Prostate gland (tissue), 2 donors: ENCODE measurements at places on chromosomes 3 and 15. TPM values are rescaled to one million over a fixed set of nuclear protein-coding genes. Genes with fewer than 3 reads are reported as not detected.

The PRR23A gene
- total RNA-seq: not detected

The EIF3J gene
- total RNA-seq: 51.7 TPM

The PIF1 gene
- total RNA-seq: 0.82 TPM

The NMNAT3 gene
- 15.6 TPM for total RNA-seq

The TBC1D2B gene
- total RNA-seq: 21.5 TPM

The RAD54L2 gene
- 12.9 TPM for total RNA-seq

The SV2B gene
- total RNA-seq: 2.3 TPM

The EPHB1 gene
- 21.2 TPM for total RNA-seq

- H3K36me3 ChIP-seq: no peaks in the 10 kb centered on the region
- no peak for DNase-seq
- no peaks in the 10 kb centered on the region for H3K27me3 ChIP-seq
- peaks cover 11% of the 10 kb centered on the region for H3K4me1 ChIP-seq
These were observed 858 bp upstream of the SACM1L start for GRCh38 chr3:45688194-45688881.

GRCh38 chr3:61223451-61223850 lies 27.8 kb downstream of the FHIT start:
- no peak overlapping the region for H3K27ac ChIP-seq
- H3K36me3 ChIP-seq: no peaks in the 10 kb centered on the region
- H3K4me1 ChIP-seq: no peaks in the 10 kb centered on the region
- H3K4me3 ChIP-seq: no peak overlapping the region
- no peaks in the 10 kb centered on the region for H3K27me3 ChIP-seq
- no peak for DNase-seq

DNA sequence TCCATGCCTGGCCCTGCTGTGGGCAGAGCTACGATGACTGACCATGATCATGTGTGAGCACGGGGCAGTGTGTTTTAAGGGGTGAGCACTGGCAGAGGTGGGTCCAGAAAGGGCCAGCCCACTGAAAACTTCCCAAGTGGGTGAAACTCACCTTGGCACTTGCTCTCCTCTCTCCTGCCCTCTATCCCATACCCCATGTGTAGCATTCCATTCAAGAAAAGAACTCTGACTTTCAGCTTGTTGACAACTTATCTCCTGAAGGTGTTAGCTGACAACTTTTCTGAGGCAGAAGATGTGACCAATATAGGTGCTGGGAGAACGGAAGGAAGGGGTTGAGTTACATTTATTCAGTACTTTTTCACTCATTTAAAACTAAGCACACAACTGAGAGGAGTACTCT lies 305.2 kb downstream of the RORA start:
- no peaks in the 10 kb centered on the region for H3K4me1 ChIP-seq
- no peak overlapping the region for H3K27ac ChIP-seq
- no peak overlapping the region for H3K4me3 ChIP-seq
- DNase-seq: no peak

GRCh38 chr15:63436872-63437375 lies 55.3 kb upstream of the CA12 start:
- H3K4me1 ChIP-seq: no peaks in the 10 kb centered on the region
- no peaks in the 10 kb centered on the region for H3K27me3 ChIP-seq

GRCh38 chr3:71680603-71681002 lies 44.6 kb downstream of the EIF4E3 start:
- no peaks in the 10 kb centered on the region for H3K36me3 ChIP-seq
- no peaks in the 10 kb centered on the region for H3K4me1 ChIP-seq
- DNase-seq: no peak
- H3K27ac ChIP-seq: no peak overlapping the region
- H3K4me3 ChIP-seq: no peak overlapping the region

DNA sequence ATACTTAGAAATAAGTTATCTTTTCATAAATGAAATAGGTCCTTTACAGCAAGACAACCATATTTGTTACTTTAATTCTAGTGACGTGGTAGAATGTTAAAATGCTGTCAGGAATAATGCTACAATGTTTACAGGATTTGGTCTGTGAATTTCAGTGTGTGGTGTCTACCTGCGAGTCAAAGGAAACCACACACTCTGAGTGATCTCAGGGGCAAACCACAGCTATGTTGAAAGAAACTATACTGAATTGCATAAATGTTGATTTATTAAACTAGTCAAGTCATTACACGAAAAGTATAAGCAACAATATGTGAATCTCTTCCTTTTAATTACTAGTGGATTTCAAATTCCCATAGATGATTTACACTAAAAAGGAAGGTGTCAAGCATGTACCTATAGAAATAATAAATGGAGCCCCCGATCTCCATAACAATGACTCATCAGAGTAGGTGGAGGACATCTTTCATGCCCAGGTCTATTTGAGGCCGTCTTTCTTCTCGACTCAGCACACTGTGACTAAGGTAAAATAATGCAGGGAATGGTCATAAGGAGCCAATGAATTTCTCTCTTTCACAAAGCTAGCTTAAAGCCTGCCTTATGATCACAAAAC lies 463.0 kb downstream of the ERC2 start:
- no peak overlapping the region for H3K4me3 ChIP-seq
- H3K36me3 ChIP-seq: no peaks in the 10 kb centered on the region

GRCh38 chr15:65286069-65286703 lies 497 bp downstream of the PARP16 start:
- peak; percentile 24 for DNase-seq
- peak overlapping the region; percentile 65 for H3K4me3 ChIP-seq
- H3K4me1 ChIP-seq: no peaks in the 10 kb centered on the region

DNA sequence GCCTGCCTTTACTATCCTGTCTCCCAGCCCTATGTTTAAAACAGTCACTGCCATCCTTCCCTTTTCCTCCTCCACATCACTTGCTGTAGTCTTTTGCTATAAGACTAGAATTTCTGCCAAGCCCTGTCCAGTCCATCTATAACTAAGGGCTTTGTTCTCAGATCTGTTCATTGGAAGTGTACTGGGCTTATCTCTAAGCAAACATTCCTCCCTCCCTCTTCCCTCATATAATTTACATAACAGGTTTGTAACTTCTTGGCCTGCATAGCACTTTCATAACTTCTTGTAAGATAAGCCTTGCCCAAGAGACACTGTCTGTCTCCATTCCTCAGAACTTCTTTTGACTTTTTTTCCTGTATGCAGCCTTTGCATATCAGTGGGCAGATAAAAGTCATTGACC lies 16.7 kb downstream of the TPRG1 start:
- no peak overlapping the region for H3K4me3 ChIP-seq
- H3K36me3 ChIP-seq: no peaks in the 10 kb centered on the region
- H3K27me3 ChIP-seq: no peaks in the 10 kb centered on the region

DNA sequence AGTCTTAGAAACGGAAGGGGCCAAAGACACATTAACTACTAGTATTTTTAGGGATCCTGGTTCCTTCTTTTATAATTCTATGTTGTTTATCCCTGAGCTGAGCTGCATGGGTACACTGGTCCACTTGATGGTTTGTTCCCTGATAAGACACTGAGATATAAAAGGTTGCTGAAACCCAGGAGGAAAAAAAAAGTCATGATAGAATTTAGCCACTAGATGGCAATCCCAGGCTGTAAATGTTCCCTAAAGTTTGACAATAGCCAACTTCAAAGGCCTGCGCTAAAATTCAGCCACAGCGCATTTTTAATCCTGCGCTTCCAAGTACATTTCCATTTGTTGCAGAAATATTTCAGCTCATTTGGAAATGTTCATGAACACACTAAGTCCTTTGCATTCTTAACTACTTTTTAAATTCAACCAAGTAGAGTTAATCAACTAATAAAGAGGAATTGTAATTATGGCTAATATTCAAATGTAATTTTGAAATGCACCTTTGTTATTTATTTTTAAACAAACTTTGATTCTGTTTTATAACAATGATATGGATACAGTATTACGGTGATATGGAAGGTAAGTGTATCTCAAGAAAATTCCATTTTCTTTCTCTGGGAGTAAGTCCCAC lies 249.3 kb upstream of the FEZF2 start:
- H3K4me3 ChIP-seq: no peak overlapping the region
- no peaks in the 10 kb centered on the region for H3K27me3 ChIP-seq
- H3K36me3 ChIP-seq: no peaks in the 10 kb centered on the region
- DNase-seq: peak; percentile 10
- no peak overlapping the region for H3K27ac ChIP-seq

DNA sequence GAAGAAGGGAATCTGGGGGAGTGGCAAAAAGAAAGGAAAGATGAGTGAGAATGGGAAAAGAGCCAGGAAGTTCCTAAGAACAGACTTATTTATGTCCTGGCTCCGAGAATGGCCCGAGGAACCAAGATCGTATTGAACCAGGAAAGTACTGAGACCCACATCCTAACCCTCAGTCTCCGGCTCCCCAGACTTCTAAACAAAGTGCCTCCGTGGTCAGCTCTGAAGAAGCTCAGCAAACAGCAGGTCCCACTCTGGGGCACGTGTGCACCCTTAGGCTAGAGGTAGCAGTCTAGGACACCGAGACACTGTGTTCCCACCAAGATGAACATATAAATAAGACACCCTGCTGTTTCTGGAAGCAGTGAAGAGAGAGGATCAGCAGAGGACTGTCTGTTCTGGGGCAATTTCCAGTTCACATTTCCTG lies 307.4 kb downstream of the NTRK3 start:
- H3K4me1 ChIP-seq: no peaks in the 10 kb centered on the region
- no peak for DNase-seq
- H3K27ac ChIP-seq: peak overlapping the region; percentile 57
- H3K4me3 ChIP-seq: no peak overlapping the region
- no peaks in the 10 kb centered on the region for H3K36me3 ChIP-seq

DNA sequence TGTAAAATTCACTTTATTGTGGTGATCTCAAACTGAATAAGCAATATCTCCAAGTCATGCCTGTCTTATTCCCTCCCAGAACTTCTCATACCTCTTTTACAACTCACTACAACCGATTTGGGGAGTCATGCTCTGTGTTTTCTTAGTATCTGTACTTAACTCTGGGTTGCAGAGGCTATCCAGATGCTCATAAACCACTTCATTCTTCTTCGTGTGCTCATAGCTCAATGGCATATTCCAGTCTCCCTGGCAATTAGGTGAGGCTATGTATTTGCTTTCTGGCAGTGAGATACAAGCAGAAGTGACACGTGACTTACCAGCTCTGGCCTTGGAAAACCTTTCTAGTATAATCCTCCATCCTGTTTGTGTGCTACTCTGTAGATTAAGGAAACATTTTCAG lies 360.9 kb downstream of the ZNF385D start:
- no peaks in the 10 kb centered on the region for H3K36me3 ChIP-seq
- no peak overlapping the region for H3K27ac ChIP-seq
- H3K4me3 ChIP-seq: no peak overlapping the region
- H3K4me1 ChIP-seq: no peaks in the 10 kb centered on the region

DNA sequence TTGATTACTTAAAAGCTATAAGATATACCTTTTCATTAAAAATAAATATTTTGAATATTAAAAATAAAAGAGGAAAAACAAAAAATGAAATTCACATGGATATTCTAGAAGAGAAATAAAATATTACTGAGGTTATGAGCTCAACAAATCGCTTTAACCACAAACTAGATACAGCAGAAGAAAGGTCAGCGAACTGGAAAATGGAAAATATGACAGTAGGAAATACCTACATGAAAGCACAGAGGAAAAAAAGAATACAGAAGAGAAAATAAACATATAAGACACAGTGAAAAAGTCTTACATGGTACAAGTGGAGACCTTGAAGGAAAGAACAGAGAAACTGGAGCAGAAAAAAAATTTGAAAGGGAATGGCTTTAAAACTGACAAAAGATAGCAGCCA lies 33.2 kb downstream of the SCAPER start:
- DNase-seq: no peak
- H3K36me3 ChIP-seq: no peaks in the 10 kb centered on the region
- no peak overlapping the region for H3K4me3 ChIP-seq
- H3K27ac ChIP-seq: no peak overlapping the region

DNA sequence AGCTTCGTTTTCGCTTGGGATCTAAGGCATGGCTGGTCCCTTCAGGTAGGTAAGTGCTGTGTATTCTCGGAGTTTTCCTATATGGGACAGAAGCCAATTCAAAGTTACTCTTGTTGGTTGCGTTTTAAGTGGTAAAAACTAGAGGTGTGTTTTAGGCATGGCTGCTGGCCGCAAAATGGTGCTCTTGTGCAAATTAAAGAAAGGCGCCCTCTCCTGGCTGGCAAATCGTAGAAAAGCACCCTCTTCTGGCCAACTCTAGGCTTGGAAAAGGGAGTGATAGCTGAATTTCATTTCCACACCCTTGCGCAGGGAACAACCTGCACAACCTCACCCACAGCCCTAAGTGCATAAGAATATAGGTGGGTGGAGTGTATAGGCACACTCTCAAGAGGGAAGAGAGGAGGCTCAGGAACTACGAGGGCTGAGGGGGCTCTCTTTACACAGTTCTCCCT lies 23.5 kb downstream of the DRD3 start:
- no peaks in the 10 kb centered on the region for H3K27me3 ChIP-seq
- H3K27ac ChIP-seq: no peak overlapping the region
- no peaks in the 10 kb centered on the region for H3K36me3 ChIP-seq
- H3K4me3 ChIP-seq: no peak overlapping the region

DNA sequence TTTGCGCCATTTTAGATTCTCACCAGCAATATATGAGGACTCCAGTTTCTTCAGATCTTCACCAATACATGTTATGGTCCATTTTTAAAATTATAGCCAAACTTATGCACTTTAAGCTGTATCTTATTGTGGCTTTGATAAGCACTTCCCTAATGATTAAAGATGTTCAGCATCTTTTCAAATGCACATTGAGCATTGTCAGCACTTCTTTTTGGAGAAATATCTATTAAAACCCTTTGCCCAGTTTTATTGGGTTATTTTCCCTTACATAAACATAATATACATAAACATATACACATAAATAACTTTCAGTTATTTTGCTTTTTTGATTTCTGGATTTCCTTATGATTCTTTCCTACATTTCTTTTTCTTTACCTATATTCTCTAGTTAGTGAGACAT lies 83.8 kb downstream of the ROBO1 start:
- no peaks in the 10 kb centered on the region for H3K36me3 ChIP-seq
- H3K27me3 ChIP-seq: no peaks in the 10 kb centered on the region
- H3K4me3 ChIP-seq: no peak overlapping the region
- no peaks in the 10 kb centered on the region for H3K4me1 ChIP-seq
- H3K27ac ChIP-seq: no peak overlapping the region
- no peak for DNase-seq

DNA sequence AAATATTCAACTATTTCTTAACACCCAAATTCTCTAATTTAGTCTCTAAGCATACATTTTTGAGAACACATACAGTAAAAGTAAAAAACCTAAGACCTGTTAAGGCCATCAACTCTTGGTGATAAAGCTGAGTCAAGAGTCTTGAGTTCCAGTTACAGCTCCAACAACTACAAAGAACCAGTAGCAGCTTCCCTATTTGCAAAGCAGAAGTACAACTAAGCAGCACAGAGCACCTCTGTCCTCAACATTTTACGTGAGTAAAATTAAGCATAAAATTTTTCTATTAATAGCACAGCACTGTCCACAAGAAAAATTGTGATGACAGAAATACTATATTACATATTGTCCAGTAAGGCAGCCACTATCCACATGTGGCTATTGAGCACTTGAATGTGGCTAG lies 4.4 kb downstream of the PCOLCE2 start:
- no peaks in the 10 kb centered on the region for H3K27me3 ChIP-seq
- no peak for DNase-seq
- no peak overlapping the region for H3K27ac ChIP-seq
- H3K4me1 ChIP-seq: no peaks in the 10 kb centered on the region

DNA sequence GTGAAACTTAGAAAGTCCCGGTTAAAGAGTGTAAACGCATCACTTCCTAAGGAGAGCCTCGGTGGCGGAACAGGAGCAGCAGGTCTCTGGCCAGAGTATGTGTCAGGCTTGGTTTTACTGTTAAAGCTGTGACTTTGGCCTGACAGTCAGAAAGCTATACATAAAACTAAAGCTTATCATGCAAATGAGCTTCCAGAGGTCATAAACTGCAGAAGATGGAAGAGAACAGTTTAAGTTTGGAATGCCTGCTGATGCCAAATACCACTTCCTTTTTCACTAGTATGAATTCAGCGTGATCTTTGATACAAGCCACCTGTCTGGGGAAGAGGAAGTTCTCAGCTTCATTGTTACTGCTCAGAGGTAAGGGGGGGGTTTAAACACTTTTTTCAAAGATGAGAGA lies 125.1 kb upstream of the CTDSPL start:
- H3K4me1 ChIP-seq: no peaks in the 10 kb centered on the region
- DNase-seq: no peak
- no peak overlapping the region for H3K4me3 ChIP-seq
- no peaks in the 10 kb centered on the region for H3K36me3 ChIP-seq
